ENCODE measurements at places on chromosomes 3 and 15.

DNA sequence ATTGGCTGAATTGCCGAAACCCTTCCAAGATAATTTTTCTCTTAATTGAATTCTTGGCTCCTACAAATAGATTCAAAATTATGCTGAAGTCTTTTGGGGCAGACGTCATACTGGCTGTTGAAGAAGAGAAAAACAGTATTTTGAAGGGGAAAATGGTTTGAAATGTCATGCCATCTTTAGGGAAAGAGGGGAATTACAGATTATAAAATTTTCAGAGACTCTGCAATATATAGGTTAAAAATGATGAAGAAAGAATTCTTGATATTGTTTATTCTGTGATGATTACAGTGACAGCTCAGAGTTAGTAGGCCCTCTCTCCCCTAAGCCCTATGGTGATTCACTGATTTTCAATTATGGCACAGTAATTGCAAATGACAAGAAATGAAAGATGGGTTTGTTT lies 86.1 kb downstream of the CGNL1 start:
- DNase-seq: peak; percentile 1

GRCh38 chr3:187567021-187567420 lies 103.2 kb downstream of the SST start:
- DNase-seq: peak; percentile 8

DNA sequence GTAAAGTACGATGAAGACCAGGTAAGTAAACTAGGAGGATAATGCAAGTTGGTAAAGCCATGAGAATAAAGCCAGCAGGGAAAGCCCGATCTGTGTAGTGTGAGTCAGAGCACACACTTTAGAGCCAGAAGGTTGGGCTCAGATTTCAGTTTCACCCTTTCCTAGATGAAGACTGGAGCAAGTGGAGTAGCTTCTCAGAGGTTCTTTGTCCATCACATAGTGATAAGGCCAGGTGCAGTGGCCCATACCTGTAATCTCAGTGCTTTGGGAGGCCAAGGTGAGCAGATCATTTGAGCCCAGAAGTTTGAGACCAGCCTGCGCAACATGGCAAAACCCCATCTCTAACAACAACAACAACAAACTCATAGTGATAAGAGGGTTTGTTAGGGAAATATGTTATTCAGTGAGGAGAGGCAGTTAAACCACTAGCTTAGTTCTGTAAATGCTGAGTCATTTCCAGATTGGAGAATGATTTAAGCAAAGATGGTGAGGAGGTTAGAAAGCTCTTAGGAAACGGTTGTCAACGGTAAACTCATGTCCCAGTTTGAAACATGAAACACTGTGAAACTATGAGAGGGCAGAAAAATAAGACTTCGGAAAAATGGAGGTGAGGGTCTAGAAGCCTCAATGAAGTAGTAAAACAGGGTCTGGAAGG lies 39.0 kb downstream of the IL12A start:
- peak; percentile 74 for DNase-seq

DNA sequence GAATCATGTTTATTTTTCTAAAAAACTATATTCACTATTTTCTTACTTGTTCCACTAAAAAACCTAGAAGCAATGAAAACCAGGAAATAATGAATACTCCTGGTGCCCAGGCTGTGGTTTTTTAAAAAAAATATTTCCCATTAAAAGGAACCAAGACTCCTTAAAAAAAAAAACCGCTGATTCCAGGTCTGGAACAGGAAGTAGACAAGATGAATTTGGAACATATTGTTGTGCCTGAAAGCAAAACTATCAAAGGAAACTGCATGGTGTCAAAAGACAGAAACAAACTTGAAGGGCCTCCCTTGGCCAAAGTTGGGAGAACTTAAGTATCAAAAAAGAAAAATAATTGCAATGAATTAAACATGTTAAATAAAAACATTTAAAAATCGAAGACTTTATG lies 245.3 kb upstream of the P2RY1 start:
- DNase-seq: no peak

DNA sequence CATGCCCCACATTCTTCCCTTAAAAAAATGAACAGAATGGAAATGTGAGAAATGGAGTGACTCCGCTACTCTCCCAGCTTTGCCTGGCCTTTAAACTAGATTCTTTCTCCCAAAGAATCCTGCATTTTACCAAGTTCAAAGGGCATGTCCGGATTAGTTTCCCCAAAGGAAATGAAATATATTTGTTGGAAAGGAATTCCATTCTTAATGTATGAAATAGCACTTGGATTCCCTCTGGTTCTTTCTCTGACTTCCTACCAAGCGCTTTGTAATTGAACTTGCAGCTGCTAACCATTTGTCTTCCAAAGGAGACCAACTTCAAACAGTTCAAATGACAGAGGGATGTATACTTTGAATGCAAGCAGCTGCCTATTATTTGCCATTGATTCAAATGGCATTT lies 18.9 kb downstream of the MAP2K1 start:
- peak; percentile 36 for DNase-seq

DNA sequence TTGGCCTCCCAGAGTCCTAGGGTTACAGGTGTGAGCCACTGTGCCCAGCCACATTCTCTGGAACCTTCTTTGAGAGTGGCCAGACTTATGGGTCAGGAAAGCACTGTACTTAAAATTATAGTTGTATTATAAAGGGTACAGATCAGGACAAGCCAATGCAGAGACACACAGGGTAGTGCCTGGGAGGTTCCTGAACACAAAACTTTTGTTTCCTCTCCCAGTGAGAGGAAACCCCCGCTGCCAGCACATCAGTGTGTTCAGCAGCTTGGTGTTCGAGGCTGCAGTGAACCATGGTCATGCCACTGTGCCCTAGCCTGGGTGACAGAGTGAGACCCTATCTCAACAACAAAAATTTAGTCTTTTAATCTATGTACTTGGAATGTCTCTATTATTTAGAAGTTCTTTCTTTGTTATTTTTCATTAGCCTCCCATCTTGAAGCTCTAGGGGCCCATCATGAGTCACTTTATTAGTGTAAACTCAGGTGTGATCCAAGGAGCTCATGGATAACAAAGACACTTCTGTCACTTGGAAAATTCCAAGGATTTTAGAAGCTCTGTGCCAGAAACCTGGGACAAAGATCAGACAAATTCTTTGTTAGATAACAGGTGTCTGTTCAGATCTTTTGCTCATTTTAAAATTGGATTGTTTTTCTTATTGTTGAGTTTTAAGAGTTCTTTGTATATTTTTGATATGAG lies 7.8 kb downstream of the BLOC1S6 start:
- no peak for DNase-seq

DNA sequence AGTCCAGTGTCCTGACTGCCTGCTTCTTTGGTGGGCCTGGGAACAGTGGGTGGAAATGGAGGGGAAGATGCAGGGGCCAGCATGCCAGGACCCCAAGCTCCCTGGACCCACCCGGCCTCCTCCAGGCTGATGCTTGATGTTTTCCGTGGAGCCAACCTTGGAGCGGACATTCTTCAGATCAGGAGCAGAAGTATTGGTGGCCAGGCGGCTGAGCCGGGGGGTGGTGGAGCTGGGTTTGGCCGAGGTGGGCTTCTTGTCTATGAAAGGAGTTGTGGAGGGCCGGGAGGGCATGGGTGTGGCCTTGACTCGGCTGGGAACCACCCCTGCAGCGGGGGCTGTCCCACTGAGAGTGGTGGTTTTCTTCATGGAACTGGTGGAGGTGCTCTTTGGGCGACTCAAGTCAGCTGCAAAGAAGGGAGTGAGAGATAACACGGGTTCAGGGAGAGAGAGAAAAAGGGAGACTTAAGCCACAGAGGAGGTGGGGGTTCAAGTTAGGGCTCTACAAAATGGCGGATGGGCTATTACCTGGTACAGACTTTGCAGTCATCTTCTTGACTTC lies 67.8 kb downstream of the DHX30 start:
- DNase-seq: no peak

DNA sequence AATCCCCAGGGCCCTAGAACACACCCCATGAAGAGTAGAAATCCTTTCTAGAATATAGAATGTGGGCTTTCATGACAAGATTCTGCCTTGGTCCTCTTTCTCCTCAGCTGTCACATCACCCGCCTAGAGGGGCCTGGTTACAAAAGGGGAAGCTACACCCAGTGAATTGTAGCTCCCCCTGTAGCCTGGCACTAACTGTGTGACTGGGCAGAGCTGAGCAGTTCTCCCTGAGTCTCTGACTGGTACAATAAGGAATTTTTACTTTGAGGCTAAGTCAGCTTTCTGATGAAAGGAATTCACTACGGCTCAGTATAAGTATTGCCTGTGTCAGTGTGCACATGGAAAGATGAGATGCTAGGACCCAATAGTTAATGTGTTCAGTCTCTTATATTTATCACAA lies 28.7 kb upstream of the ZNF148 start:
- no peak for DNase-seq

DNA sequence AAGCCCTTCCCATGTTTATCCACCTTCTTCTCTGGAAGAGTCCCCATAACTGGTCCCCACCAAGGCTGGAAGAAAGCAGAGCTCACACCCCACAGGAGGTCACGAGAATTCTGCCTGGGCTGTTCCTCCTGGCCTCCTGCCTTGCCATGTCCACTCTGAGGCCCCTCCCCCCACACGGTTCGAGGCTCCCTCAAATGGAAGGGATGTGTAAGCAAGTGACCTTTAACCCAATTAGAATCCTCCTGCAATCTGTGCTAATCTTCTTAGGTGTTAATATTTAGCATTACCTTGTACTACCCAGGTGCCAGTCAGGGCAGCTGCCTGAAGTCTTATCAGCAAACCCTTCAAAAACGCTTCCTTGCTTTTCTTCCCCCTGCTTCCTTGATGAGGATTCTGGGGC lies 32.4 kb upstream of the DYNC1LI1 start:
- DNase-seq: no peak

- DNase-seq: no peak
Measured at GRCh38 chr3:168843481-168843880, 747.8 kb upstream of the GOLIM4 start.

DNA sequence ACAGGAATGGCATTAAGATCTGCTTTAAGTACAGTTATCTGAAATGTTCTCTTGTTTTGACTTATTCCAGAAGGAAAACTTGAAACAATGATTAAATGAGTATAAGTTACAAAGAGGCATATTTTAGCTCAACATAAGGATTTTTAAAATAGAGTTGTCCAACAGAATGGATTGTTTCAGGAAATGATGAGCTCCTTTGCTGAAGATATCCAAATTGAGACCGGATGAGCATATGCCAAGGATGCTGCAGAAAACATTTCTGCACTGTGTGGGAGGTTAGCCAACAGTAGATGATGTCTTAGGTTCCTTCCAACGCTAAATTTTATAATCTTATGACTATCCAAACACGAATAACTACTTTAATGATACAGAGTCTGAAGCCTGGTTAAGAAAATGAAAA lies 226.5 kb upstream of the NANOGP8 start:
- no peak for DNase-seq

- DNase-seq: peak; percentile 43
Measured at GRCh38 chr3:171783086-171783485, 27.2 kb downstream of the PLD1 start.

GRCh38 chr15:80485370-80486164 lies 81.4 kb downstream of the ARNT2 start:
- DNase-seq: no peak

DNA sequence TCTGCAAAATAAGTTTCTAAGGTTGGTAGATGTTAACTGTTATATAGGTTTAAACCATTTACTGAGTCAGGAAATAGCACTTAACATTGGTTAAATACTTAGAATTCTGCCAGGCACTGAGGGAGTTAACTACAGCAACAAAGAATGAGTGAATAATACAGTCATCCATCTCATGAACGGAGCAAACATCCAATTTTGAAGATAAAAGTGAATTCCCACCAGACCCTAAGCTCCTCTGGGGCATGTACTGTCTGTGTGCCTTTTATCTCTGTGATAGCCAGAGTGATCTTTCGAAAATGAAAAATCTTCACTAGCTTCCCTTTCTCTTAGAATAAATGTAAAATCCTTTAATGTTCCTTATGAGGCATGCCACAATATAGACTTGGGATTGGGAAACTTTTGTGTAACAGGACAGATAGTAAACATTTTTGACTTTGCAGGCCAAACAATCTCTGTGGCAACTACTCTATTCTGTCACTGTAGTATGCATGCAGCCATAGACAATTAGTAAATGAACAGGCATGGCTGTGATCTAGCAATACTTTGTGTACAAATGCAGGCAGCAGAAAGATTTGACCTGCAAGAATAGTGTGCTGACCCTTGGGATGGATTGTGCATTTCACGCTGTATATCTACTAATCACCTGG lies 294.5 kb upstream of the LMCD1 start:
- no peak for DNase-seq

DNA sequence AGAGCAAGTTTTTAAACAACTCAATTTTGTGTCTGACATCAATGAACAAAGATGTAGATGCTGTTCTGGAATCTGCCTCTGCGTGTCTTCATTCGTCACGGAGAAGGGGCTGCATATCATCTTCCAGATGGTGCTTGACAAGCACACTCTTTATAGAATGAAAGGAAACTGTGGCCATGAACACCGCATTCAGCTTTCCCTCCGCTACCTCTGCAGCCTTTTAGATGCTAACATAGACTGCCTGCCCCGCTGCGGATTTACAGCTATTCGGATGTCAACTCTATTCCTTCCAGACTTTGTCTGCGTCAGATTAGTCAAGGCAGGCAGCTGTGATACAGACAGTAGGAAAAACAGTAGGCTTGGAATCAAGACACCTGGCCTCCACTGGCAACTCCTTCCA lies 232.9 kb downstream of the TJP1 start:
- DNase-seq: no peak

GRCh38 chr15:82146990-82147461 lies 101.2 kb upstream of the MEX3B start:
- peak; percentile 92 for DNase-seq

GRCh38 chr3:124579641-124580040 lies 150.6 kb upstream of the UMPS start:
- DNase-seq: no peak

- no peak for DNase-seq
Measured at GRCh38 chr15:99681990-99682389, 51.2 kb downstream of the LYSMD4 start.

- no peak for DNase-seq
Measured at GRCh38 chr3:125428216-125428830, 53.2 kb upstream of the ZNF148 start.

GRCh38 chr3:154616298-154616697 lies 186.3 kb upstream of the GPR149 start:
- DNase-seq: no peak

DNA sequence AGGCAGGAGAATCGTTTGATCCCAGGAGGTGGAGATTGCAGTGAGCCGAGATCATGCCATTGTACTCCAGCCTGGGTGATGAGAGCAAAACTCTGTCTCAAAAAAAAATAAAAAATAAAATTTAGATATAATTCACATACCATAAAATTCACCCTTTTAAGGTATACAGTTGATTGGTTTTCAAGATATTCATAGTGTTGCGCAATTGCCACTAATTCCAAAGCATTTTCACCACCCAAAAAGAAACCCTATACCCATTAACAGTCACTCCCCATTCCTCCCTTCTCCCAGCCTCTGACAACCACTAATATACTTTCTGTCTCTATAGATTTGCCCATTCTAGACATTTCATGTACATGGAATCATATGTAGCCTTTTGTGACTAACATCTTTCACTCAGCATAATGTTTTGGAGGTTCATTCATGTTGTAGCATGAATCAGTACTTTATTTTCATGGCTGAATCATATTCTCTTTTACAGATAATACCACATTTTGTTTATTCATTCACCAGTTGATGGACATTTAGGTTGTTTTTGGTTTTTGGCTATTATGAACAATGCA lies 116.7 kb downstream of the RASA2 start:
- no peak for DNase-seq

- no peak for DNase-seq
Measured at GRCh38 chr3:188993181-188993580, 178.6 kb upstream of the TPRG1 start.

GRCh38 chr15:53976844-53977392 lies 1.3 kb upstream of the UNC13C start:
- no peak for DNase-seq

All from HCEC 1CT (cell line).